ENCODE measurements at places on chromosomes 6 and 20.

DNA sequence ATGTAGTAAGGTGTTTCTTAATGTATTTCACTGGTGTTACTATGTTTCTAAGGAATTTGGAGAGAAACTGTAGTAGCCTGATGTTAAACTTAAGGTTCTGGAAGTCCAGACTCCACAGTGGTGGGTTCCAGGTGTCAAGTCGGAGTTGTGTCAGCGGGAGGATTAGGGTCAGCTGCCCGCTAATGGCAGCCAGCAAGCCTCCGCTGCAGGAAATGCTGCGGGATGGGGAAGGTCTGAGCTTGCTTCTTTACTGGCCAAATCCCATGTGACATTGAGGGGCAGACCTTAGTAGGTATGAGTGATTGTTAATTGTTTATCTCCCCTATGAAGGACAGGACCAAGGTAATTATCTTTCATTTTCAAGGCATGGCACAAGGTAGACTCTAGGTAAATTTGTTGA lies 3.7 kb upstream of the ARID1B start:
- DNase-seq, result no peak

DNA sequence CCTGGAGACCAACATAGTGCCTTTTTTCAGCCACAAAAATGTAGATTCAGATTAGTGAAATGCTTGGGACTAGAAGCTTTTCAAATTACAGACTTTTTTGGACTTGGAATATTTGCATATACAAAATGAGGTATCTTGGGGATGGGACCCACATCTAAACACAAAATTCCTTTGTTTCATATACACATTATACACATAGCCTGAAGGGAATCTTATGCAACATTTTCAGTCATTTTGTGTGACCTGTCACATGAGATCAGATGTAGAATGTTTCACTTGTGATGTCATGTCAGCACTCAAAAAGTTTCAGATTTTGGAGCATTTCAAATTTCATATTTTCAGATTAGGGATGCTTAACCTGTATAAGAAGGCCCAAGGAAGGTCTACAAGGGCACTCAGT lies 44.5 kb upstream of the ALDH8A1 start:
- no peak for DNase-seq

GRCh38 chr6:132964868-132965382 lies 150.6 kb downstream of the RPS12 start:
- no peak for DNase-seq

DNA sequence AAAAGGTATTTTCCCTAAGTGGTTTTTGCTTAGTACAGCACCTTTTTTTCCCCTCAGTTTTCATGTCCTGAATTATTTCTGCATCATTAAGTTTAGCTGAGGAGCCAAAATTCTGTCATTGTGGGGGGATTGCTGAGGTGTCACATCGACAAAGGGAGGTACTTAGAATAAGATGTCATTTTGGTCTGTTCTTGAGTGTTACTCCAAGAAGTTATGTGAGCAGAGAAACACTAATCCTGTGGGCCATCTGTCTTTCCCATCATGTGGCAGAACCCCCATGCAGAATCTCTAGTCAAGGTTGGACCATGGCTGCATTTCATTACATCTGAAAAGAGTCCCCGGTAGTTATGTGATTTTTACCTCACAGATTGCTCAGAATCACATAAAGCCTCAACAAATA lies 167.8 kb upstream of the CENPW start:
- no peak for DNase-seq

- no peak for DNase-seq
These were observed 245.4 kb upstream of the PREP start for GRCh38 chr6:105648276-105648675.

DNA sequence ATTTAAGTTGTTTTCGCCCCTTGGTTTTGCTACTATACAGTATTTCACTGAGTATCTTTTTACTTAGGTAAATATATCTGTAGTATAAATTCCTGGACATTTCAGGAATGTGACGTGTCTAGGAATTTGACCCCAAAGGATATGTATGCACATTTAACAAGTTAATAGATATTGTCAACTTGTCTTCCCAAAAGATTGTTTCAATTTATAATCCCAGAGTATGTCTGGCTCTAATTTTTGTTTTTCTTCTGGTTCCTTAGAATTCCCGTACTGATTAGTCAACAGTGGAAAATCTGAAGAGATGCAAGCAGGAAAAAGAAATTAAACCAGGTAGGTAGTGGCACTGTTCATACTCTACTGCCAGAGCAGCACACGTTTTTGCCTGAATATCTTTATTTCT lies 7.2 kb downstream of the PKIG start:
- DNase-seq, result no peak

DNA sequence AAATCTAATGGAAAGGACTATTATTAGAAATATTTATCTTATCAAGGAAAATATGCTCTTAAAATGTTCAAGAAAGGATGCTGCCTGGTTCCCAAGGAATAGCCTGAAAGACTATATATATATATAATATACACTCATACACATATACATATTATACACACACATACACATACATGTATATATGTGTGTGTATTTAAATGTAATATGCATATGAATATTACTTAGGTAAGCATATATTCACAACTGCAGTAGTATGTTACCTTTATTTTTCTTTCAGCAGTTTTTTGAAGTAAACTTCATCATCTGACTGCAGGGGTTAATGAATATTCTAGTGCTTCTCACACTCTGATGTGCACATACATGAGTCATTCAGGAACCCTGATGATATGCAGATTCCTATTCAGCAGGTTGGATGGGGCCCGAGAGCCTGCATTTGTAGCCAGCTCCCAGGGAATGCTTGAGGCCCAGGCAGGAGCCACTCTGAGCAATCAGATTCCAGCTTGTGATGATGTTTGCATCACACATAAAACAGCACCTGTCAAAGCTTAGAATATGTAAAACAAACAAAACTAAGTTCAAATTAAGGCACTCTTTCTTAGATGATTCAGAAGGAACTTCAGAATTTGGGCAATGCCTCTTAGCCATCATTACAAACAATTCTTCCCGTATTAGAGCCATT lies 16.1 kb downstream of the MYLK4 start:
- DNase-seq, result no peak

GRCh38 chr20:11260611-11261010 lies 586.8 kb upstream of the JAG1 start:
- DNase-seq, result no peak

- no peak for DNase-seq
These were observed 183.0 kb upstream of the TAB2 start for GRCh38 chr6:149134511-149134933.

- no peak for DNase-seq
These were observed 63.7 kb downstream of the LYRM4 start for GRCh38 chr6:5197084-5197483.
